ENCODE measurements at places on chromosomes 6 and 20.

GRCh38 chr6:4128748-4129147 is 6.6 kb downstream of the ECI2 start:
- no peak for DNase-seq

DNA sequence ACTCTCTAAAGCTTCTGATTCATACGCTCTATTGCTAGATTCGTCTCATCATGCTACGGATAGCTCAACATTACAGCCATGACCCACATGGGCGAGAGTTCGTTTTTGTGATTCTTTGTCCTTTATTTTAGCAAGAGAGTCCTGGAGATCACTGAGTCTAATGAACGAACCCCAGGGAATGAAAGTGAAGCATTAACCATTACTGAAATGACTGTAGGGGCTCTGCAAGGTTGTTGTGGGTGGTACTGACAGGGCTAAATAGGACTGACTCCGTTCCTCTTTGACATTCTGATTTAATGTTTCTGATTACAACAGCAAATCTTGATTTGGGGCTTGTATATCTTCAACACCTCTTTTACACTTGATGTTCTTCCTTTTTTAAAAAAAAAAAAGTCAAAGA is 13.7 kb upstream of the RTF2 start:
- DNase-seq: no peak

- DNase-seq: no peak
Measured at GRCh38 chr20:57260934-57261333, 5.5 kb downstream of the BMP7 start.

GRCh38 chr6:33080127-33081089 is 4.6 kb downstream of the HLA-DPB1 start:
- no peak for DNase-seq

DNA sequence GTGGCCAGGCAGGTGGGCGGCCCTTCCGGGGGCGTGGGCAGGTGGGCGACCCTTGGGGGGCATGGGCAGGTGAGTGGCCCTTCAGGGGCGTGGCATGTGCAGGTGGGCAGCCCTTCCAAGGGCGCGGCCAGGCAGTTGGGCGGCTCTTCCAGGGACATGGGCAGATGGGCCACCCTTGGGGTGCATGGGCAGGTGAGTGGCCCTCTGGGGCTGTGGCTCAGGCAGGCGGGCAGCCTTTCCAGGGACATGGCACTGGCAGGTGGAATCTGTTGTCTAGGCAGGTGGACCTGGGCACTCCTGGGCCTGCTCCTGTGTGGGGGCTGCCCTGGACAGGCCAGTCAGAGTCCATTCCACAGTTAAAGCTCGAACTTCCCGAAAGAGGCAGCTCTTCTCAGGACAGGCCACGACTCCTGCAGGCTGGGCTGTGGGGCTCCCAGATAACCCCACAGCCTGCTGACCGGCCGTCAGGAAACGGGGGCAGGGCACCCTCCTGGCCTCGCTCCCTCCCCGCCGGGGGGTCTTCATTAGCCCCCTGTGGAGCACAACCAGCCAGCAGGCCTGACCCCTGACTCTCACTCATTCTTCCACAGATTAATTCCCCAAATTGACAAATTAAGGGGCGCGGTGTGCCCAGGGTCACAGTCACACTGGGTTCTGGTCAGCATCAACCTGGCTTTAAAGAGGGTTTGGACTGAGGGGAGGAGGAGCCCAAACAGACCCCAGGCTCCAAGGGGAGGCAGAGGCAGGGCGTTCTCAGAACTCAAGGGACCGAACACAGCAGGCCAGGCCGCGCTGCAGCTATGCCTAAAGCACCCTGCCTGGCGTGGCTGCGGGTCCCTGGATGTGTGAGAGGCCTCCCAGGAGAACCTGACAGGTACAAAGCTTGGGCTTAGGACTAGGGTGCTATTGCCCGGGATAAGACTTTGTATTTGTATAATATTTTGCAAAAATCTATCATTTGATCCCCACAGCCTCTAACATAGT is 130.0 kb downstream of the DLL1 start:
- no peak for DNase-seq

GRCh38 chr6:113959235-113959634 is 11.7 kb downstream of the HDAC2 start:
- DNase-seq: no peak

DNA sequence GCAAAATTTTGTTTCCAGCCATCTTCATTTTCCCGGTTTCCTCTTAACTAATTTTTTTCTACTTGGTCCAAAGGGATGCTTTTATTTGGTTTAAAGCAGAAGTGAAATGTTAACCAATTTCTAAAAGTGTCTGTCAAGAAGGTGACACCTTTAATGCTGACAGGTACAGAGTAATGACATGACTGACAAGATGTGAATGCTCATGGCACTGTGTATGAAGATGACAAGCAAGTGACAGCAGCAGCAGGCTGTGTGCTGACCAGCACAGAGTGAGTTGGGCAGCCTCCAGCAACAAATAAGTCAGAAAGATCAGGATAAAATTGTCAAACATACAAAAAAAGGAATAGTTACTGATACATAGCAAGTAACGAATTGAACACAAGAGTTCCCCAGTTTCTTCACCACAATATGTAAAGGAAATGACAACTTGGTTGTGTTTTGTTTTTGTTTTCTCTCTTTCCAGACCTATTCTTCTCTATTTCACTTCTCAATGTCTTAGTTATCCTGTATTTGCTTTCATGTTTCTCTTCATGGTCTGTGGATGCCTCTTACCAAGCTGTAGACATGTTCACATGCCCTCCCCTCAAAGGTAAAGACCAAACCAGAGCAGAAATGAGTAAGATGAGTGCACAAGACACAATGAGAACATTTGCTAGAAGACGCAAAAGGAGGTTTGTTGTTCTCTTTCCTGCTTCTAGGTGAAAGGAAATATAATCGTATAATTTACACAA is 174.9 kb downstream of the FRK start:
- DNase-seq: no peak

GRCh38 chr20:49464556-49464955 is 17.9 kb downstream of the KCNB1 start:
- no peak for DNase-seq

- no peak for DNase-seq
Measured at GRCh38 chr20:63171991-63172390, 43.9 kb downstream of the YTHDF1 start.

DNA sequence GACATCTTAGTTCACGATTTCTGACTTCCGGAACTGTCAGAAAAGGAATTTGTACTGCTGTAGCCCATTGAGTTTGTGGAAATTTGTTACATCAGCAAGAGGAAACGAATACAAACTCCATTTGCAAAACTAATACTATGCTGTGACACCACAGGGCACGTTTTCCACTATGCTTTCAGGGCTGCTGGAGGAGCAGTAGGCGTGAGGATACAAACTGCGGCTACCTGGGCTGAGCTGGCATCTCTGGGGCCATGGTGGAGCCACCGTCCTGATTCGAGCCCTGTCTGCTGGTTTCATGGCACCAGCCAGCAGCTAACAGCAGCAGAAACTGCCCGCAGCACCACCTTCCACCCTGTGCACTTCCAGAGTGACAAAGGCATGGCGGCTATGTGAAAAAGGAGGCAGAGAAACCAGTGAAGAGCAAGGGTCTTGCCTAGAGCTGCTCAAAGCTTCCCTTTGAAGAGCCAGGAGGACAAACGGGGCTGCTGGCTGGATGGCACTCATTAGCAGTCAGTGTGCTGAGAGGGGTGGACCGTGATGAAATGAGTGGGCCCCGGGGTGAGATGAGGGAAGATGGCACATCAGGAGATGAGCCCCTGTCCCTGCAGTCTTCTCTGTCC is 58.9 kb upstream of the STX16 start:
- DNase-seq: no peak

DNA sequence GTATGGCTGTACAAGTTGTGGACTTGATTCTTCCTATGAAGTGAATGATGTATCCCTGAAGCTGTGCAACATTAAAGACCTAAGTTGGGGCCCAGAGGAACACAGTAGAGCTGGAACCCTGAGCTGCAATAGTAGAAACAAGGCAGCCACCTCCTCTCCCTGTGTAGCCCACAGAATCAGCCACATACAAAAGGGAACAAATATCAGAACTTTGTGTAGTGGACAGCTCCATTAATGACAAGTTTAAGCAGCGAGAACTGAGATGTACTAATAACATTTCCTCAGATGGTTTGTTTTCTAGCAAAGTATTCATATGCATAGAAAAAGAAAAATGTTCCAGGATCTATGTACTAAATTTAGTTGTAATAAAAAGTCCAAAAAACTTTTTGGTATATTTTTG is 19.2 kb downstream of the PHACTR1 start:
- DNase-seq: no peak

GRCh38 chr6:41785689-41786450 is 1.6 kb upstream of the TOMM6 start:
- no peak for DNase-seq

DNA sequence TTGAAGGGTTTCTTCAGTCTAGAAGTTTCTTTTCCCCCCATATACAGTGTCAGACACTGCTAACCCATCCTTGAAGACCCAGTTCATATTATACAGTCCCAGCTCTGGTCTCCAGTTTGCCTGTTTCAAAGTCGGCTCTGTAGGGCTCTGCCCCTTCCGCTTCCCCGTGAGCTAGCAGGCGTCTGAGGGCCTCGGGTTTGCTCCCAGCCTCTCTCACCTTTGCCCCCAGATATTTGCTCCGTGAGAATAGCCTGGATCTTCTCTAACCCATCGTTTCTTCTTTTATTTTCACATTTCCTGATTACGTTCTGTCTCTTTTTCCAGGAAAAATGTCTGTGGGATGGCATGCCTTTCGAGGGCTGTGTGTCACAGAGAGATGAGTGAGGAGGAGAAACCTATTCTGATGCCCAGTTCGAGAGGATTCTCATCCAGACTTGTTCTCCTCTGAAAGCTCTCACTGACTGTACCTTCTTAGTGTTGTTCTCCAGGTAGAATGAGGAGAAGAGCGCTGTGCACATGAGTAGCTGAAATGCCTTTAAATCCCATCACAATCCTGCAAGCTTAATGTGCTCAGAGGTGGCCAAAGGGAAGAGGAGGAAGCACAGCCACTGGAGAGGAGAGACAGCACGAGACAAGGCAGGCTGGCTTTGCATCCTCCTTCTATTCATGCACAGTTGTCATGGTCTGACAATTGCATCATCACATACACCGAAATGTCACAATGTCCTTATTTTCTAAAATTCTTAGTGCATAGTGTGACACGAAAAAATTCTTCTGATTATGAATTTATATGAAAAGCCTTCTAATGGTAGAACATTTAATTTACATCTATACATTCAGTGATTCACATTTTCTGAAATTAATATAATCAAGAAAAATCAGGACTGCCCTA is 171.1 kb downstream of the FOXA2 start:
- DNase-seq: no peak

- no peak for DNase-seq
Measured at GRCh38 chr6:143596866-143597265, 80.9 kb upstream of the PHACTR2 start.

- no peak for DNase-seq
Measured at GRCh38 chr6:41272591-41273240, 13.8 kb downstream of the TREM1 start.

DNA sequence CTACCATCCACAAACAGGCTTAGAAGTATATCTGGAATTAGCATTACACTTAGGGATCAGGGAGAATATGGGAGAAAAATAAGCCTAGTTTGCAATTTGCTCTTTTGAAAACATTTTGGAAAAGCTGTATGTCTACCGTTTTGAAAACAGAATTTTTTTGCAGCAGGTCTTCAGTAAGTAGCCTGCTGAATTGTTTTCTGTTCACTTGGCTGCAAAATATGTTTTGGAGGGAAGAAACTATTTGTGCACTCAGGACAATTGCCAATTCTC is 39.6 kb downstream of the ILRUN start:
- DNase-seq: no peak

GRCh38 chr6:167285077-167285770 is 5.9 kb upstream of the UNC93A start:
- no peak for DNase-seq

- no peak for DNase-seq
Measured at GRCh38 chr20:53515749-53516148, 77.9 kb downstream of the ZNF217 start.

- DNase-seq: no peak
Measured at GRCh38 chr6:134689177-134689576, 260.7 kb downstream of the ALDH8A1 start.

GRCh38 chr6:121794630-121795029 is 359.2 kb downstream of the GJA1 start:
- no peak for DNase-seq

DNA sequence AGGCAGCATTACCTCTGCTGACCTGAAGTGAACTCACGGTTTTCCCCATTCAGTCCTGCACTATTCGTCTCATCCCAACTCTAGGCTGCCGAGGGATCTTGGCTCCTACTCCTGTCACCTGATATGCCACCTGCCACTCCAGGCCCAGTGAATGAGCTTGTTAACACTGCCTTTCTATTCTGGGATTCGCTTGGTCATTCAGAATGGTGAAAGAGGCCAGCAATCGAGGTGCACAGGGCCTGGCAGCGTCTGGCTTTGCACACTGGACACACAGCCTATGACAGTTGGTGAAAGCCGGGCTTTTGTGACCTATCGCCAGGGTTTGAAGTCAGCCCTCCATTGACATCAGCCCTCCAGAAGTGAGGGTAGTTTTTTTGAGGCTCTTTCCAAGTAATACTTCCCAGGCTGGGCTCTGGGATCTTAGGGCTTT is 59.3 kb upstream of the MYL9 start:
- no peak for DNase-seq

DNA sequence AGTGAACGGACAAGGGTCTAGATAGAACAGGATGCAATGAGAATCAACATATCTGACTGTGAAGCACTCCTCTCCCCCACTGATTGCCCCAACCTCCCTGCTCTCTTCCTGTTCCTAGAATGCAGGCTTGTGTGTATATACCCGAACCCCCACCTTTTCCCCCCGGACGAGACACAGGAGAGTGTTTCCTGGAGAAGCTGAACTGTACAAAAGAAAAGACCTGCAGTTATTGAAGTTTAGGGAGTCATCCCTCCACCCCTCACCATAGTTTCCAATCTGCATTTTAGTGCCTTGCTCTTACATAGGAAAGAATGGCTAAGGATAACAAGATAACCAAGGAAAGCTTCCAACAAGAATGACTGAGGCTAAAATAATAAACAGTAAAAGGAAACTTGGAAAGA is 55.5 kb upstream of the PDE10A start:
- no peak for DNase-seq

DNA sequence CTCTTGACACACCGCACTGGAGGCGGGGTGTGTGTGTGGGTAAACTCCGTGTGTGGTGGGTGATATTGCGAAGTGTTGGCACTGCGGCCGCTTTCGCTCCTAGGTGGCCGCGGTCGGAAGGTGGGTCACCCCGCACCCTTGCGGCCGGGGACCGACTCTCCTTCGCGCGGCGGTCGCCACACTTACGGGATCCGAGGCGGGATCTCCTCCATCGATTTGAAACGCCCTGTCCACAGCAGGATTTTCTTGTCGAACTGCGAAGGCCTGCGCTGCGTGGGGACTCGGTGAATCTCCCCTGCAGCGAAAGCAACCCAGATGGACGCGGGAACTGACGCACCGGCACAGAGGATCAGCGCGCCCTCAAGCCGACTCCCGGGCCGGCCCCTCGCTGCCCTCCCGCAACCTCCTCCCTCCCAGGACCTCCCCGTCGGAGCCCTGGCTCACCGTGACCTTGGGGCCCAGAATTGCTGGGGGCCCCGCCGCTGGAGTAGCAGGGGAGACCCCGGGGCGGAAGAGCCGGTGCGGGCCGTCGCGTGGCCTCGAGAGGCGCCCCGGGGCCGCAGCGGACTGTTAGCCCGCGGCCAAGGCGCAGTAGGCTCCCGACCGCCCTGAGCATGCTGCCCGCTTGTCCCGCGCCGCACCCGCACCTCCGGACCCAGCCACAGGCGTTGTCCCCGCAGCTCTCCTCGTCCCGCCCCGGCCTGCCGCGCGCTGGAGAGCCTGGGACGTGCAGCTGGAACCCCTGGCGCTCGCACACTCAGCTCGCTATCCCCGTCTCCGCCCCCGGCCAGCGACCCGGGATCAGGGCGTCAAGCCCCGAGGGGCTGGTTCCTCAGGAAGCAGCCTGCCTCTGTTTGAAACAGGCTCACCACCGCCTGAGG is at the start of gene FAM162B:
Gene FAM162B, minus strand, starts transcription at position 759 of the 881 bp plus-strand sequence. Its CDS starts 143 bp downstream, at position 616.
- DNase-seq: no peak

Measured in CD4-positive, alpha-beta T cell treated with Interleukin-21 for 1 hour (primary cell).